Activated CD8-positive, alpha-beta T cell treated with anti-CD3 and anti-CD28 coated beads, Interleukin-2, amount 10 ng/mL, durations not matched to agents 7 days and 5 days (primary cell): ENCODE measurements at places on chromosomes 3 and 15. TPM values are rescaled to one million over a fixed set of nuclear protein-coding genes. Genes with fewer than 3 reads are reported as not detected.

GABRB3 gene
- 0.11 TPM for total RNA-seq

GPR160 gene
- total RNA-seq: 7.4 TPM

HIGD2B gene
- not detected for total RNA-seq

KNG1 gene
- not detected for total RNA-seq

CCR1 gene
- 41.5 TPM for total RNA-seq

HHLA2 gene
- 3.9 TPM for total RNA-seq

ASB14 gene
- not detected for total RNA-seq

OCA2 gene
- total RNA-seq: not detected

ACP3 gene
- not detected for total RNA-seq

GRCh38 chr3:67507584-67507983 lies 146.8 kb downstream of the SUCLG2 start:
- no peak for DNase-seq

DNA sequence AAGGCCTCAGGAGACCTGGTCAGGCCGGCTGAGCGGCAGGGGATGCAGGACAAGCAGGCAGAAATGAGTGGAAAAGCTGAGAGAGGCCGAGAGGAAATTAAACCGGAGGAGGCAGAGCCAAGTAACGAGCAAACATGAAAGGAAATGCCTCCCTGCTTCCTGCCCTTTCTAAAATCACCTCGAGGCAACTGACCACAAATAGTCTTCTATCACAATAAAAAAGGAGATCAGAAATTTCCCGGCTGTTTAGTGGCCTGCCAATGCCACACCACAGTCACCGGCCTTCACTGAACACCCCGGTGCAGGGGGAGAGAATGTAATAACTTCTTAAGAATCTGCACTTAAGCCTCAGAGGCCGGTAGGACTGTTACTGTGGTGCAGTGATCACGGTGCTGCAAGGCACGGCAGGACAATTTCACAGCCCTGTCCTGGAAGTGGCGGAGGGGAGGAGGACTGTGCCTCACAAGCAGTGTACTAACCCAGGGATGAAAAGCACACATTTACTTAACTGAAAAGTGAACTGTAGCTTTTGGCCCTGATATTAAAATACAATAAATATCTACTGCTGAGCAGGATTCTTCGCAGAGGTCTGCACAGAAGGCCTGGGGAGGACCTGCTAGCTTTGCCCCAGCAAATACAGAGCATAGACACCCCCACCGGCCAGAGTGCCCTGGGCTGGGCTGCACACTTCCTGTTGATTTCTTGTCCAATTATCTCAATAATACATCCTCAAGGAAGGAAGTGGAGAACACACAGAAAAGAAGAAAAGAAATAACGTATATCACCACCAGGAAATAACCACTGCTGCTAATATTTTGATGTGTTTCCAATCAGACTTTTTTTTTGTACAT lies 183.5 kb upstream of the NSMCE3 start:
- no peak for DNase-seq

DNA sequence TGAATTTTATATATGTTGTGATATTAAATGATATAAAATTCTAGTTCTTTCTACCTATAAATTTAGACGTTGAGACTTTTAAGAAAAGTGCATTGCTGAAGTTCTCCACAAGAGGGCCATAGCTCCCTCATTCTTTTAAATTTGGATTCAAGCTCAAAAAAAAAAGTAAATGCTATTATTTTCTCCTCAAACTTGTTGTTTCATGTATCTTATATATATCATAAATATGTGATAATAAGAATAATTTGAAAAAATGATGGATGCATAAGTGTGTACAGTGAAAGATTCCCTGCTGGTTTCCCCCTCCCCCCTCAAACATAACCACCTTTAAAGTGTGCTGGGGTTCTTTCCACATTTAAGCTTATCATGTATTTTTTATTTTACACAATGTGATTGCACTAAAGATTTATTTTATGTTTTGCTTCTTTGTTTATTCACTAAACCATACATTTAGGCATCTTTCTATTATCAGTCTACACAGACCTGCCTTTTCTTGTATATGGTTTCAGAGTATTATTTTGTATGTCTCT lies 769.4 kb upstream of the GOLIM4 start:
- DNase-seq: no peak

DNA sequence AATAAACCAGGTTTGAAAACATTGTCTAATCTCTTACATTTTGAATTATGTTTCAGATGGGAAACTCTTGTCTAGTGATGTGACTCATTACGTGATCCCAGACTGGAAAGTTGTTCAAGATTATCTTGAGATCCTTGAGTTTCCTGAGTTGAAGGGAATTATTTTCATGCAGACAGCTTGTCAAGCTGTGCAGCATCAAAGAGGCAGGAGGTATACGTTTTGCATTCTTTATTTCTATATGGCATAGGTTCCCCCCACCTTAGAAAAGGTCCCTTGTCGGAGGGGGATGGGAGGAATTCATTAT lies 1.5 kb downstream of the DIS3L start:
- no peak for DNase-seq

- DNase-seq: no peak
These were observed 21.5 kb downstream of the GABRR3 start for GRCh38 chr3:98013411-98014267.

GRCh38 chr3:52218454-52218853 lies 7.0 kb downstream of the TLR9 start:
- DNase-seq: peak; percentile 77

GRCh38 chr3:64539451-64540196 lies 148.2 kb downstream of the ADAMTS9 start:
- no peak for DNase-seq

GRCh38 chr15:80988148-80988796 lies 1.3 kb downstream of the MESD start:
- no peak for DNase-seq

- no peak for DNase-seq
These were observed 15.0 kb upstream of the LTF start for GRCh38 chr3:46479696-46480095.

DNA sequence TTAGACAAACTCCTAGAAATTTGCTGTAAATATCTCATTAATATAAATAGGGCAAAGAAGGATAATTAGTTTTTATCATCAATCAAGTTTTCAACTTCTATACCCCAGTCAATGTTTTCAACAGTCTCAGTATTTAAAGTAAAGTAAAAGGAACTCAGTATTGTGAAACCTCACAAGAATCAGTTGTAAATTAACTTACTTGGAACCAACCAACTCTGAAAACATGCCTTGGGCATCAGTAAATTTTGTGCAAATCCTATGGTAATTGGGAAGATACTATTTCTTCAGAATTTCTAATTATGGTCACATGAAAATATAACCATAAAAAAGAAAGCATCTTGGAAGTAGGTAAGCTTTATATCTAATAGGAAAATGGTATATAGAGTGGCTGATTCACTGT lies 1139.0 kb downstream of the TUSC7 start:
- DNase-seq: no peak

GRCh38 chr3:76930712-76931111 lies 109.2 kb upstream of the ROBO2 start:
- DNase-seq: no peak

- no peak for DNase-seq
These were observed 282.8 kb downstream of the TLE3 start for GRCh38 chr15:69814932-69815331.

DNA sequence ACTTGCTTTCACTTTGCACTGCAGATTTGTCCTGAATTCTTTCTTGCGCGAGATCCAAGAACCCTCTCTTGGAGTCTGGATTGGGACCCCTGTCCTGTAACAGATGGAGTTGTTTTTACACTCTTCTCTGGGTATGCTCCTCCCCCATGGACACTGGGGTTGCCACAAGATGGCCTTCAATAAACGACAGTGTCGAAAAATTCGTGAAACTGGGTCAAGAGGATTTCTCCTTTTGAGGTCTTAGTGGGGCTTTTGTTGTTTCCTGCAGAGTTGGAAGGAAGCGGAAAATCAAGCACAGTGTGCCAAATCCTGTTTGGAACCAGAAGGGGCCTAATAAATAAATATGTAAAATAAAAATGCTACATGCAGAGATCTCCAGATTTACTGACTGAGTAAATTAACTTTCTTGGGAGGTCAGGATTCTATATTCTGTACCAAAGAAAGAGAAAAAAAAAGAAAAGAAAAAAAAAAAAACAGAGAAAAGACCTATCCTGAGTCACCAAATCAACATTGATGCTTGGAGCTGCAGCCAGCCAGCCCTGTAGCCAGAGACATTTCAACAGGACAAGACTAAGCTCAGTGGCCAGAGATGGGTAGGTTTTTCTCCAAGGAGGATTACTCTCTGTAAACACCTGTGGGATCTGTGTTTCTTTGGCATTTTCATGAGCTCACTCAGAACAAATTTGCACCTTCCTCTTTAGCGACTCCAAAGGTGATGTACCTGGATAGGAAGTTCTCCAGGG lies 24.8 kb downstream of the CCDC80 start:
- DNase-seq: no peak

DNA sequence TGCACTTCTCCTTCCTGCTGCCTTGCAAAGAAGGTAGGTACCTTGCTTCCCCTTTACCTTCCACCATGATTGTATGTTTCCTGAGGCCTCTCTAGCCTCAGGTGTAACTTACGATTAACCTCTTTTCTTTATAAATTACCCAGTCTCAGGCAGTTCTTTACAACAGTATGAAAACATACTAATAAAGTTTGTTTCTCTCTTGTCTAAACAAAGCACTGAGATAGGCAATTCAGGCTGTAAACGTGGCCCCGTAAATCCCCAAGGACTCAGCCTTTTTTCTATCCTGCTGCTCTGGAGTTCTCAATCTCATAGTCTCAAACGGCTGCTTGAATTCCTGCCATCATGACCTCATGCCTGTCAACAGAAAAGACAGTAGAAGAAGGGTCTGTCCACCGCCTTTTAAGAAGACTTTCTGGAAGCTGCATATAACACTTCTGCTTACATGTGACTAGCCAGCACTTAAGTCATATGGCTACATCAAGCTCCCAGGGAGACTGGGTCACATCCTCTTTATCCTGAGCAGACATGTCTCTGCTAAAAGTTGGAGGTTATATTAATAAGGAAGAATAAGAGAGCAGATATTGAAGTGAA lies 257.8 kb downstream of the EBLN2 start:
- DNase-seq: no peak

DNA sequence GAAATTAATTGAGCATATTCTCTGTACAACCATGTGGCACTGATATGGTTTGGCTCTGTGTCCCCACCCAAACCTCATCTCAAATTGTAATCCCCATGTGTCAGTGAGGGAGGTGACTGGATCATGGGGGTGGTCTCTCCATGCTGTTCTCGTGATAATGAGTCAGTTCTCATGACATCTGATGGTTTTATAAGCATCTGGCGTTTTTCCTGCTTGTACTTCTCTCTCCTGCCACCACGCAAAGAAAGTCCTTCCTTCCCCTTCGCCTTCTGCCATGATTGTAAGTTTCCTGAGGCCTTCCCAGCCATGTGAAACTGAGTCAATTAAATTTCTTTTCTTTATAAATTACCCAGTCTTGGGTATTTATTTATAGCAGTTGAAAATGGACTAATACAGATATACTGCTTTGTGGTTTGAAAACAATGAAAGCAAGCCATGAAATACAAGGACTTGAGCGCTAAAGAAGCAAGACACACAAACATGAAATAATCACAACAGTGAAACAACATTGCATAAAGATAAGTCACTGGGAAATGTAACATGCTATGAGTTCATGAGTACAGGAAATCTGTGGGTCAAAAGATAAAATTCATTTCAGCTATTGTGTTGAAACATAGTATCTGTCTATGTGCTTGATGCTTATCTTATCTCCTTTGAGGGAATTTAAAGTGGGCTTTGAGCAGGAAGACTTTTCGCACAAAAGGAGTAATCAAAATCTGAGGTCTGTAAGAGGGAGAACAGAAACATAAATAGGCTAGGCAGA lies 288.7 kb downstream of the GBE1 start:
- no peak for DNase-seq

GRCh38 chr3:171829841-171830517 lies 13.2 kb upstream of the TMEM212 start:
- DNase-seq: no peak

DNA sequence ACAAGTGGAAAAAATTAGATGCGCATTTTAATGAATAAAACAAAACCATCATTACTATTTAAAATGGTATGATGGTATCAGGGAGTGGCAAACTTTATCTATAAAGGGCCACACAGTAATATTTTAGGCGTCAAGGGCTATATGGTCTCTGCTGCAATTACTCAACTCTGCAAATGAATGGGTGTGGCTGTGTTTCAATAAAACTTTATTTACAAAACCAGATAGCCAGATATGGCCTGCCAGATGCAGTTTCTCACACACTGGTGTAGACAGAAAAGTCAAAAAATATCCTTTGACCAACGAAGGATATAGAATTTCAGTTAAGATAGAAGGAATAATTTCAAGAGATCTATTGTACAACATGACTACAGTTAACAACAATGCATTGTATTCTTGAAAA lies 83.8 kb downstream of the CLASP2 start:
- DNase-seq: no peak

GRCh38 chr3:181719991-181720680 lies 8.4 kb downstream of the SOX2 start:
- no peak for DNase-seq

DNA sequence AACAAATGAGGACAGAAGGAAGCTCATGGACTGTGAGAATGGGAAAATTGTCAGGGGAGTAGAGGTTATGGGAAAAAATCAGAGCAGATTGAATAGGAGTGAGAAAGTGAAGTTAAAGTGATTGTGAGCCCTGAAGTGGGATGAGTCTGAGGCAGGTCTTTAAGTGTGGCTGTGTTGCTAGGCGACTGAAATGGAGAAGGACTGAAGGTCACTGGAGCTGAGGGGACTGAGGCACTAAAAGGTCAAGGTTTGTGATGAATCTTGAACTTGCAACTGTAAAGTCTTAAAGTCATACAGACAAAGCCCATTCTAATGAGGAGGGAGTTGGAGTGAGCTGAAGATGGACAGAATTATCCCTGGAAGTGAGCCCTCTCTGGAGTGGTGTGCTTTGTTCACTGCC lies 518.9 kb downstream of the TUSC7 start:
- no peak for DNase-seq

DNA sequence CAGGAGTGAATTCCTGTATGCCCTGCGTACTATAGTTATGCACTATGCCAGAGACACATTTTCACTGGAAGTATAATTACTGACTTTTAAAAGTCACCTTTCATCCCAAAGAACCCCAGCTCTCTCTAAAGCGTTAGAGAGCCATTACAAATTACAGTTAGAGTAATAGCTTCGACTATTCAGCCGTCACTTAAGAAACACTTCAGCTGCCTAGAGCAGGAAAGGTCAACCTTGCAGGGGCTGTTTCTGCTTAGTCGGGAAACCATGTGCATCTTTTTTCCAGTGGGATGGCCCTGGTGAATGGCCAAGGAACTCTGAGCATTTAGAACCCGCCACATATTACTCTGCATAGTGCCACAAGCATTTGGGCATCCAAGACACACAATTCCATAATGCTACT lies 235.9 kb downstream of the ARRDC4 start:
- DNase-seq: no peak
